ENCODE measurements at places on chromosomes 3 and 15.

GRCh38 chr3:137761563-137762503 lies 2.3 kb upstream of the SOX14 start:
- DNase-seq, result no peak

DNA sequence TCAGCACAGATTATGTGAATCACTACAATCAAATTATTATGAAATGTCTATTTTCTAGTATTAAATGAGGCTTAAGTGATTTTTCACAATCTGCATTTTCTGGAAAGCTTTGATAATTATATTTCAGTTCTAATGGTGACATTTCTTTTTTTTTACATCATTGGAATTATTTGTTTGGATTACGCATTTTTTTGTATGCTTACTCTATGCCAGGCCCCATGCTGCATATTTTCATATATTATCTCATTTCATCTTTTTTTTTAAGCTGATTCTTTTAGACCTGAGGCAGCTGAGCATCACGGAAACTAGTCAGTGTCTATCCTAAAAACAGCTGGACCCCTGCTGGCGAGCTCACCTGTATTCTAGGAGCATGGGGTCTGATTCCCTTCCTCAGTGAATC lies 31.1 kb downstream of the SLCO3A1 start:
- DNase-seq, result no peak

DNA sequence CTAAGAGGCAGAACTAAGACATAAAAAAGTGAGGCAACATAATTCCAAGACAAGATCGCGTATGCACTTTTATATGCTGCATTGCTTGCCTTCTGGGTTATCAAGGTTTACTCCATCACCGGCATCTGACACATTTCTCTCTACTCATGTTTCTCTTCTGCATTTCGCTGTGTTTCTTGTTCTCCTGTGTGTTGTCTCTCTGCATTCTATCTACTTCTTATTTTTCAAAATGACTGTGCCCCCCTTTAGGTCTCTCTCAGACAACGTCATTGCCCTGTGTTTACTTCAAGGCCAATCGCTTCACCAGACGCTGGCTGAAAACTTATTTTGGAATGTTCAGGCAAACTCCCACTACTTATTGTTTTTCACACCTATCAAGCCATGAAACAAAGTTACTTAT lies 280.4 kb downstream of the KCNH8 start:
- DNase-seq, result no peak

DNA sequence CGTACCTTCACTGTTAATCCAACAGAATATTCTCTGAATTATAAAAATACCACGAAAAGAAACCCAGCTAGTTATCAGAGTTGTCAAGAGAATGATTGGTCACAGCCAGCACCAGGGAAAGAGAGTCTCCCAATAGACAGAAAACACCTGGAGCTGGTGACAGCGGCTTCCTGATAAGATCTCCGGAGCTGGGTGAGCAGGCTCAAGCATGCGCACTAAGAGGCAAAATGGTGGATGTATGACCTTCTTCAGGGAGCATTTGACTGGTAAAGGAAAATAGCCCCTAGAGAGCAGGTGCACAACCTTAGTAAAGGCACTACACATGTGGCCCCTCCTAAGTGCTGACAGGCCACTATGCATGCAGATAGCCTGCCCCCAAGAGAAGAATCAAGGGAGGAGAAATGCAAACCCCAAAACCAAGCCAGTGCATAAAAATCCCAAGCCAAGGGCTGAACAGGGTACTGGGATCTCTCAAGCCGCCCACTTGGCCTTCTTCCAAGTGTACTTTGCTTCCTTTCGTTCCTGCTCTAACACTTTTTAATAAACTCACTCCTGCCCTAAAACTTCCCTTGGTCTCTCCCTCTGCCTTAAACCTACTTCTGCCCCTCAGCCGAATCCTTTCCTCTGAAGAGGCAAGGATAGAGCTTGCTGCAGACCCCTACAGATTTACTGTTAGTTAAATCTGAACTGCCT lies 93.2 kb downstream of the UACA start:
- DNase-seq, result no peak

DNA sequence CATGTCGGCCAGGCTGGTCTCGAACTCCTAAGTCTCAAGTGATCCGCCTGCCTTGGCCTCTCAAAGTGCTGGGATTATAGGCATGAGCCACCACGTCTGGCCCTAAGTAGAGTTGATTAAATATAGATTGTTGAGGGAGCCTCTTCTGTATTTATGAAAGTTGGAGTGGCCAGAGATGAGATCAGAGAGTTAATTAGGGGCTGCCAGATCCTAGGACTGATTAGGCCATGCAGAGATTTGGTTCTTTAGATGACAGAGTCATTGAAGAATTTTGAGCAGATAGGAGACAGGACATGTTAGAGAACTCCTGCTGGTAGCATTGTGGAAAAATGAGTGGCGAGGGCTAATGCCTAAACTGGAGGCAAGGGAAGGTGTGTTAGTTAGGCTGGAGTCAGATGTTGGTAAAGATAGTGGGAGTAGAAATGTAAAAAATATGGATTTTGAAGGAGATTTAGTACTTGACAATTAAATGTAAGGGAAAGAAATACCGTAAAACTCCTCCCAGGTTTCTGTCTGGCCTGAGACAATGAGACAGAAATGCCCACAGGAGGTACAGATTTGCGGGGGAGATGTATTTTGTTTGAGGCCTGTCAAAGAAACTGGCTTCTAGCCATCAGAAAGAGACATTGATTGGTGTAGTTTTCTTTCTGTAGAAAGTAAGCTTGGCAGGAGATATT lies 23.4 kb downstream of the SACM1L start:
- DNase-seq, result no peak

GRCh38 chr3:184317201-184317600 lies 2.8 kb downstream of the EIF4G1 start:
- DNase-seq, result no peak

- no peak for DNase-seq
Observed at GRCh38 chr3:106071306-106071705, 202.5 kb upstream of the CBLB start.

- no peak for DNase-seq
Observed at GRCh38 chr3:25338158-25338725, 89.8 kb upstream of the RARB start.

Data from stimulated activated CD8-positive, alpha-beta memory T cell treated with anti-CD3 and anti-CD28 coated beads, Interleukin-15, amount 100 ng/mL, for 24 hours (primary cell).